NCI-H2081 treated with DMSO at 0.1 percent for 48 hours (cell line): ENCODE measurements at places on chromosomes 6 and 20.
A peak's percentile ranks its signal among the peaks of the same experiment; 100 is the strongest.

DNA sequence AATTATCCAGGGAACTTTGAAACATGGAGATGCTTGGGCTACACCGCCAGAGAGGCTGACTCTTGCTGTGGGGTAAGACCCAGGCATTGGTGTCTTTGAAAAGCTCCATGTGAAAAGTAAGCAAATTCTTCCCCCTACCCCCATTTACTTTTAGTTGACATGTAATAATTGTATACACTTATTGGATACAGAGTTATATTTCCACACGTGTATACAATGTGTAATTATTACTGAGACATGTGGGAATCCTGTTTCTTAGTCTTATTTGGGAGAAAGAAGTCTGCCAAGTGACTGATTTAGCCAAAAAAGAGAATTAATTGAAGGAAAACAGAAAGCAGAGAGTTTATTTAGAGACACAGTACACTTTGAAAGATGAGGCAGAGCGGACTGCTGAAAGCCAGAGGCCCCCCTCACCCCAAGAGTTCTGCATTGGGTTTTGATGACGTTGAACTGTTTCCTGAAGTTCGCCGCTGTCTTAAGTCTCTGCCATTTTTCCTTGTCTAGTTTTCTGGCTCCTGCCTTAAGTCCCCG is 193.8 kb downstream of the PACRG start:
- no peak for DNase-seq

GRCh38 chr6:153958860-153959259 is 80.2 kb upstream of the OPRM1 start:
- DNase-seq, result no peak

- DNase-seq, result no peak
These were observed 65.8 kb downstream of the REV3L start for GRCh38 chr6:111417181-111417585.

DNA sequence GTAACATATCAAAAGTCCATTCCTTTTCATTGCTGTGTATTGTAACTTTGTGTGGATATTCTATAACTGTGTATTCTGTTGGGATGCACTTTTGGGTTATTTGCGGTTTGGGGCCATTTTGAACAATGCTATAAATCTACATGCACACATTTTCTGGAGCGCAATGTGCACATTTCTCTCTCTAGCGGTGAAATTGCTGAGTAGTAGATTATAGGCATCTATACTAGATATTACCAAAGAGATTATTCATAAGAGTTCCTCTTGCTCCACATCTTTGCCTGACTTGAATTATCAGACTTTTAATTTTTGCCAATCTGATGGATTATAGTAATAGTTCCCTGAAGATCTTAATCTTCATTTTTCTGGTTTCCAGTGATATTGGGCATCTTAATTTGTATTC is 18.3 kb upstream of the FRK start:
- DNase-seq, result no peak

- DNase-seq, result peak; percentile 57
These were observed 84.5 kb downstream of the CHD6 start for GRCh38 chr20:41533537-41534136.

DNA sequence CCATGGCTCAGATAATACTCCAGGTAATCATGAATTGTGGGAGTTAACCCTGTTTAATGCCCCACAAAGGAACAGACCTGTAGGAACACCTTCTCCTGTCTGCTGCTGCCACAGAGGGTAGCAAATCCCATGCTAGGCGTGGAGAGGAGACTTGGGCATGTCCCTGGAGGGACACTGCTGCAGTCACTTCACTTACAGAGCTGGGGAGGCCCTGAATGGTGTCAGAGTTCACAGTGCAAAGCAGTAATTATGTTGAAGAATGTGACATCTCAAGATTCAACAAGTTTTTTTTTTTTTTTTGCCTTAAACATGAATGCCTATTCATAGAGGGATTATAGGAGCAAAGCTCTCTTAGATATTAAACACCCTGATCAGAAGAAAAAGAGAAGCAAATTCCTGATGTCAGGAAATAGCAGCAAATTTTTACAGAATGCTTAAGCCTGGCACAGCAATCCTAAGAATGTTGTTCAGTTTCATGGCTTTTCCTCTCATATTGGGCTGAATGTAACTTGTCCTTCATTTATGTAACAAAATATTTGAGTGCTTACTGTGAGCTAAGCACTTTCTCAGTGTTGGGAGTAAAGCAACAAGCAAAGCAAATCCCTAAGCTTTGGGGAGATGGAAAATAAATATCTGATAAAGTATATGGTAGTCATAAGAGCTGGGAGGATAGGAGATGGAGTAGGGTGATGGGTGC is 45.0 kb downstream of the CARMIL1 start:
- no peak for DNase-seq

DNA sequence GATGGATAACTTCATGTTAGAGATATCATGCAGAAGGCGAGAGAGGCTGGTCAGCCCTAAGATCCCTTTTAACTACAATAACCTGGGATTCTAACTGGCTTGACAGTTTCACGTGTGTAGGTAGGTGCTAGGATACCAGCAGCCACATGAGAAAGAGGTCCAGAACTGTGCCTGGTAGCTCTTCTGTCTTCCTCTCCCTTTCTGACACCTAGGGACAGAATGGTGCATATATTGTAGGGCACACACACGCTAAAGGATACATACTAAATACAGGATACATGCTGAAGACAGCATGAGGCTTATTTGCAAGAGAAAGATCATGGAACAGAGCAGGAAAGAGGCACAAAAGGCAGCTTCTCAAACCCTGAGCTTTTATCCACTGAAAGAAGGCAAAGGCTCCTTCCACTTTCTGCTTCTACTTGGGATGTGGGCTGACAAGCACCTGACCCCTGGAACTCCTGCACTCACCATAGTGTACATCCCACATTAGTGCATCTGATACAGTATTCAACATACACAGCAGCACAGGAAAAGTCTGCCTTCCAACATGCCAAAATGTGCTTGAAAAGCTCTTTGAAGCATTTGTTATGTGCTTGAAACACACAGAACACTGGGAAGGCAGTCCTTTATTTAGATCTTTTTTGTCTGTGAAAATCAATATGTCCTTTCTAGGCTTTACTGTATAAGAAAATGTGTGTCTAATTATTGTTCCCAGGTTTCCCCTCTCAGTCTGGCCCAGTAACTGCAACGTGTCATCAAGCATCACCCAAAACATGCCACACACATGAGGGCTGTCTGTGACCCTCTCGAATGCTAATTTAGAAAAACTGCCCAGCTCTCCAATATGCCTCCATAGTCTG is 3.2 kb downstream of the SLC22A23 start:
- DNase-seq, result no peak

DNA sequence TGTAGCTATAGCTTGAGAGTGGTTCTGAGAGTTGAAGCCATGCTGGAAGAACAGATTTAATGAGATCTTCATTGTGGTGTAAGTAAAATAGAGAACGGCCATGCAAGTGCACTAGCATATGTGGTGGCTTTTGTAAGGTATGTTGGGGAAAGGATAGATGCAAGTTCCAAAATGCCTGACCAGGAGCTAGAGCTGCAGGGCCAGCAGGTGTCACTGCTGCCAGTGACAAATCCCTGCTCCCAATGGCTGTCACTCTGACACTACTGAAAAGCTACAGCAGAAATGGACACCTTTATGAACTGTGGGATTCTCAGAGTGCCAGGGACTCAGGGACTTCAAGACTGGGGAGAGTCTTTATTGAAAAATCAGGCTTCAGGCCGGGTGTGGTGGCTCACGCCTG is 23.1 kb upstream of the VIP start:
- DNase-seq, result no peak

DNA sequence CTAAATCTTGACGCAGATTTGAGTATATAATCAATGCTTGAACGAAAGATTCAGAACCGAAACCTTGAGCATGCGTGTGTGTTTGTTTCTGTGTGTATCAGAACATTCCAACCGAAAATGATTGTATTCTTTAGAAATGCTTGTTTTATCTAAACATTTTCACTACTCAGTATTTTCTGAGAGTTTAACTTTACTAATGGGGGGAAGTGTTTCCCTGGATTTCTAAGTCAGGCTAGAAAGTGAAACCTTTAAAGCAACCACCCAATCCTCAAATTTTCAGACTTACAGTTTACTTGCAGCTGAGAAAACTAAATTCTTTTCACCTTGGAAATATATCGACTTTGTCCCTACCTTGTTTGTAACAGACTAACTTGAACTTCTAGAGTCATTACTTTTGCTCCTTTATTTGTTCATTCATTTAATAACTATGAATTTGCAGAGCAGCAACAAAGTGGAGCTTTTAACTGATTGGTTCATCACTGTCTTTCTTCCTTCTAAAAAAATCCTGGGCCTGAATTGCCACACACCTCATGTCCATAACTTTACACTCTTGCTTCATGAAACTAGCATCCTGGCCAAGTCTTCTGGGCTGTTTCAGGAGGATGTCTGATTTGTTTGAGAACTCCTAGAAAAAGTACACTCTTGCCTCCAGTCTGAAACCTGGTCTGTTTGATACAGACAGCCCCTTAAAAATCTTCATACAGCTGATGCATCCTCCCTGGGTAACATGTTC is 77.8 kb upstream of the XRN2 start:
- no peak for DNase-seq

GRCh38 chr6:33297406-33297955 is 1.3 kb downstream of the RGL2 start:
- DNase-seq, result no peak

DNA sequence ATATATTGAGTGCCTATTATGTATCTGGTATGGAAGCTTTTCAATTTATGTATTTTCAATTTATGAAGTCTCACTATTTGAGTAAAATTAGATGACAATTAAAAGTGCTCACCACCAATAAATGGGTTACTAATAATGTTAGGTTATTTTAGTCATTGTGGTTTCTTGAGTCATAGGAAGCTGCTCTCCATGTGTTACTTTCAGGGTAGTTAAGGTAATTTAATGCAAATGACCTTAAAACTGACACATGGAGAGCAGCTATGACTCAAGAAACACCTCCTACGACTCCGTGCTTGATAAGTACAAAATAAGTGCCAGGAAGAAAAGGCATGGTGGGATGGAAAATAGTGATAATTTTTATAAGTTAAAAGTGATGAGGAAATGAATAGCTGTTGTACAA is 16.5 kb upstream of the TINAG start:
- no peak for DNase-seq

GRCh38 chr6:83176246-83176645 is 16.8 kb downstream of the PGM3 start:
- no peak for DNase-seq

- DNase-seq, result no peak
These were observed 138.5 kb upstream of the BEND6 start for GRCh38 chr6:56816370-56816769.

GRCh38 chr6:149974825-149975224 is 11.1 kb downstream of the ULBP1 start:
- no peak for DNase-seq

GRCh38 chr6:143141442-143141841 is 80.8 kb downstream of the AIG1 start:
- no peak for DNase-seq

GRCh38 chr20:11676630-11677287 is 240.9 kb upstream of the BTBD3 start:
- no peak for DNase-seq

- DNase-seq, result no peak
These were observed 280.5 kb downstream of the CLVS2 start for GRCh38 chr6:123276546-123276980.

GRCh38 chr6:84095156-84095555 is 61.6 kb downstream of the MRAP2 start:
- no peak for DNase-seq

GRCh38 chr6:85600713-85601313 is 7.2 kb upstream of the SNX14 start:
- no peak for DNase-seq

DNA sequence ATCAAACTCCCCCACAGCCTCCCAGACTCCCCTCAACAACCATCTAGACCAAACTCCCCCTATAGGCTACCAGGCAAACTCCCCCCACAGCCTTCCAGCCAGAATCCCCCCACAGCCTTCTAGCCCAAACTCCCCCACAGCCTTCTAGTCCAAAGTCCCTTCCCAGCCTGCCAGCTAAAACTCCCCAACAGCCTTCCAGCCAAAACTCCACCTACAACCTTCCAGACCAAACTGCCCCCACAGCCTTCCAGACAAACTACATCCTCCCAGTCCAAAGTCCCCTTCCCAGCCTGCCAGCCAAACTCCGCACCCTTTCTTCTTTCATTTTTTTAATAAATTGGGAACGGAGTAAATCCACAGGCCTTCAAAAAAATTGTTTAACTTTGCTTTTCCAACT is 37.4 kb upstream of the SYNDIG1 start:
- no peak for DNase-seq

DNA sequence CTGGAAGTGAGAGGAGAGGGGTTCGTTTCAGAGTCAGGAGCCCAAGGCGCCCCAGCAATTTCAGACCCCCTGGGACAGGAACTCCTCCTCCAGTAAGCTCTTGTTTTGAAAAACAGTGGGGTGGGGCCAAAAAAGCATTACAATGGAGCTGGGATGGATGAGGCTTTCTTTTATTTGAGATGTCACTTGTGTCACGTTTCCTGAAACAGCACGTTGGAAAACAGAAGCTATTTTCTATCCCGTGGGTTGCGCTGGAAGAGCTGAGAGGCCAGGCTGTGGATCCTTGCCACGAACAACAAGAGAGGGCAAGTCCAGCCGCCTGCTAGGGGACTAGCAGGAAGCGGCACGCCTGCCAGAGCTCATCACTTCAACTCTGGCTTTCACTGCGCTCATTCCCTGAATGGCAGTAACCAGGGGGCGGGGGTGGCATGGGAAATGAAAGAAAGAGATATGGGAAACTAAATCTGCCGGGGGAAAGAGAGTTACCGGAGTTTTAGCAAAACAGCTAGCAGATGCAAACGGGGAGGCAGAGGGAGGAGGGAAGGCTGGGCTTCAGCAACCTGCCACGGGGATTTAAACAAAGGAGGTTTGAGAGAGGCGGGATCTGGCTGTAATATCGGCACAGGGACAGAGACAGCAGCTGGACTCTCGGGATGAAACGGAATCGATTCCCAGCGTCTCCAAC is 34.6 kb downstream of the GCNT2 start:
- DNase-seq, result no peak

DNA sequence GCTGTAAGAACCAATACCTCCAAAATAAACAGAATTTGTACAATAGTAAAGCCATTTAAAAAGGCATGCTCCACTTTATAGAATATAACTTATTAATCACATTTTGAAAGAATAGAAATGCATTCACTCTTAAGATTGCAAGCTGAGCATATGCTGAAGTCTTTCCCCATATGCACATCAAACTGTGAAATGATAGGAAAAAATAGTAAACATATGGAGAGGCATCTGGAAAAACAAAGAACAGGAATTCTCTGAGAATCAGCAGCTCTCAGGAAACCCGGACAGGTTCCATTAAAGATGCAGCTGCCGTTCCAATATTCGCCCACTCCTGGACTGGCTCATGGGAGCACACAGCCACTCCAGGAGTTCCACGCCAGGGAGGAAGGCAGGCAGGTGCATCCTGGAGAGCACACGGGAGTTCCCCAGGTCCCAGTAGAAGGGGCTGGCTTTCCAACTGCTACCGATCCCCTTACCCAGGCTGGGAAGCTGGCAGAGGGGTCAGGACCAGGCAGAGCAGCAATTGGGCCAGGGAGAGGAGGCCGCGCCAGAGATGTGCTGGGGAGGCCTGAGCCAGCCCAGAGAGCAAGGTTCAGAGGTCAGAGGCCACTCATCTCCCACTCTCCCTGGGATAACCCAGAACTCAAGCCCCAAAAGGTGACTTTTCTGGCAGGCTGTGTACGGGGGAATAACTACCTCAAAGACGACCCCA is 111.1 kb downstream of the DLL1 start:
- DNase-seq, result no peak
